CD4-positive, alpha-beta T cell treated with Interleukin-12 subunit alpha and Interleukin-12 subunit beta, for 1 hour (primary cell): ENCODE measurements at places on chromosomes 11 and 22.
A peak's percentile ranks its signal among the peaks of the same experiment; 100 is the strongest.

GRCh38 chr22:20966883-20967696, at the start of gene AIFM3:
Gene AIFM3 (plus strand): TSS chr22:20967255. CDS start chr22:20967945, 690 bp downstream.
- no peak for DNase-seq

- peak; percentile 74 for DNase-seq
Measured at GRCh38 chr11:35012467-35013191, 96.2 kb downstream of the PDHX start.

GRCh38 chr11:99571094-99571493, 550.3 kb downstream of the CNTN5 start:
- DNase-seq: no peak

- no peak for DNase-seq
Measured at GRCh38 chr11:111726301-111726713, 39.9 kb downstream of the PPP2R1B start.

DNA sequence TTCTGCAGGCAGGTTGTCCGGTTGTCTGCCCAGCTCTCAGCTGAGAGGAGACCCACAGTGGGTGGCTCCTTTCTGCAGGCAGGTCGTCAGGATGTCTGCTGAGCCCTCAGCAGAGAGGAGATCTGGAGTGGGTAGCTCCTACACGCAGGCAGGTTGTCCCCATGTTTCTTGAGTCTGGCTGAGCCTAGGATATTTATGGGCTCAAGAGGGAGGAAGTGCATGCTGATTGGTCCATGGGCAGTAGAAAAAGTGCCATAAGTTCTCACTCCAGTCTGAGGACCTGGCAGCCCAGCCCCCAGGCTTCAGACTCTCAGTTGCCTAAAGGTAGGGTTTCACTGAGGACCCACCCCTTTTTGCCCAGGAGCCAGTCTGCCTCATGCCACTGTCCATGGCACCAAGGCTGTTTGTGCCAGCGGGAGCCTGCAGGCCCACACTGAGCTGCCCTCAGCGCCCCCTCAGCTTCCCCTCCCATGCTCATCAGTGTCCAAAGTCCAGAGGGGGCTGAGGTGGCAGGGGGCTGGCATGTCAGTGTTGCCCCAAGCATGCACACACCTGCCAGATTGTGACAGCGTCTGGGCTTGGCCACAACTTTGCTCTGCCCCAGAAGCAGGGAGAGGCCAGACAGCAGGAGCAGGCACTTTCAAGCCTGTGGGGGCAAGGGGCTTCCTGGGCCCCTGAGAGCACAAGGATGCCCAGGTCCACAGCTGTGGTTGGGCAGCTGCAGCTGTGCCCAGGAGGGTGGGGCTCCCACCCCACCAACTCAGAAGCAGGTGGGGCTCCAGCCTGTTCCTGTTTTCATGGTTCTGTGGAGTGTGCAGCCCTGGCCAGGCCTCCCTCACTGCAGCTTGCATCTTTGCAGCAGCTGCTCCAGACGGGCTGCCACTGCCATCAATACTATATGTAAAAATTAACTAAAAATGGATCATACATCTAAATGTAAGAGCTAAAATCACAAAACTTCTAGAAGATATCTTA, 3.8 kb upstream of the RNF141 start:
- no peak for DNase-seq

- peak; percentile 57 for DNase-seq
Measured at GRCh38 chr11:70270877-70271648, 573 bp downstream of the PPFIA1 start.

DNA sequence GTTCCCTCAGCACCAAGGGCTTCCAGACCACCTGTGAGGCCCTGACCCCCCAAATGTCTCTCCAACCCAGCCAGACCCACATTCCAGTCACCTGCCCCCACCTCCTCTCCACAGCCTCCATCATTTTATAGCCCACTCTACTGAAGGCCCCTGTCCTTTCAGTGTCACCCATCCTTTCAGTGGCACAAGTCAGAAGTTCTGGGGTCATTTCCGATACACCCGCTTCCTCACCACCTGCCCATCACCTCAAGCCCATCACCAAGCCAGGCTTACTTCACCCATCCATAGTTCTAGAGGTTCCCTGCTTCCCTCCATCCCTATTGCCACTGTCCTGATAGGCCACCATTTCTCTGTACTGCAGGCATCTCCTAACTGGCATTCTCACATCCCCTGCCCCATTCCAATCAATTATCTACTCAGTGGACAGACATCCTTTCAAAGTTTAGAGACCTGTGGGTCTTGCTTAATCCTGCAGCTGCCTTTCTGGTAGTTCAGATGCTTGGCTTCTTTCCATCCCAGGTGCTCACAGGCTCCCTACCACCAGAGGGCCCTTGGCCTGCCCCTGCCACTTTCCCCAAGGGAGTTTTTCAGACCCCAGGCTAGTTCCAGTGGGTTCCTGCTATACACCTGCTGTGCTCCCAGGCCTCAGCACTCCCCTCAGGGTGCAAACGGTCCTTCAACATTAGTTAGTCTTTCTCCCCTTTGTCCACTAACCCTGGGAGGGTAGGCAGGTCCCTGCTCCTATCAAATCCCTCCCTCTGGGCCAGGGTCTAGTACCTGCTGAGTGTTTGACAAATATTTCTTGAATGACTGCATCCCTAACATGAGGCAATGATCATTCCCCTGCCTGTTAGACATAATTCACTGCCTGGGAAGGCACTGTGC, 7.6 kb downstream of the KCNQ1OT1 start:
- DNase-seq: no peak

DNA sequence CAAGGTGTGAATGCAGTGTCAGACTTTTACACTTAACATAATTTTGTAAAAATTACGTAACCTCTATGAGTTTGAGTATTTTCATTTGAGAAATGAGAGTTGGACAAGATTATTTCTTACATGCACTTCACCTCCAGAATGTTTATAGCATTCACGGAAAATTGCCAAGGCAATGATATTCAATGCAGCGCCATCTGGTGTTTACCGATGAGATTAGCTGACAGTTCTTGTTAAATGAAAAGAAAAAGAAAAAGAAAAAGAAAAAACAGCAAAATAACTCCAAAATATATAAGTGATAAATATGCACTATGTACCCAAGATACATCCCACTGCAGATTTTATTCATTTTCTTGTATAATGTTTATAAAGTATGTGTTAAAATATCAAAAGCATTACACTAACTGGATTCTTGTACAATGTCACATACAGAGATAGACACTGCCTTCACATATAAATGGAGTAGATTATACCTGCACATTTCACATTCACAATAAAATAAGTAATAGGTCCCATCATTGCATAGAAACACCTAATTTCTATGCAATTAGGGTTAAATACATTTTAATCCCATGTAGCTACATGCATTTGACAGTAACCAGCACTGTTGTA, 976.3 kb upstream of the FAT3 start:
- peak; percentile 1 for DNase-seq

GRCh38 chr11:78187366-78188285, 800 bp downstream of the KCTD21 start:
- peak; percentile 66 for DNase-seq

DNA sequence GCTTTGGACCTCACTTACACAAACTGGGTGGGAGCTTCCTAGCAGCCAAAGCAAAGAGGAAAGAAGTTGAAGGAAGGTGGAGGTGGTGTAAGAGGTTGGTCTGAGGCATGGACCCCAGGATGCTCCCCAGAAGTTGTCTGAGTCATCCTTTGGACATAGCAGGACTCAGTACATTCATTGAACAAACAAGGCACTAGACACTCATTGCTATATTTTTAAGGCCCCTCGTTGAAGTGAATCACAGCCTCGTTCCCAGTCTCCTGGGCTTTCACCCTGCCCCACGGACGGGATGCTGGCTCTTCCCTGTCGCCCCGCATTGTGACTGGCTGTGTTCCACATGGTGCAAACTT, 95.9 kb upstream of the FGF3 start:
- DNase-seq: no peak

- peak; percentile 89 for DNase-seq
Measured at GRCh38 chr11:1852877-1853276, at the start of gene LSP1. Gene LSP1 (plus strand): TSS chr11:1853084. CDS start chr11:1853145, 61 bp downstream.

DNA sequence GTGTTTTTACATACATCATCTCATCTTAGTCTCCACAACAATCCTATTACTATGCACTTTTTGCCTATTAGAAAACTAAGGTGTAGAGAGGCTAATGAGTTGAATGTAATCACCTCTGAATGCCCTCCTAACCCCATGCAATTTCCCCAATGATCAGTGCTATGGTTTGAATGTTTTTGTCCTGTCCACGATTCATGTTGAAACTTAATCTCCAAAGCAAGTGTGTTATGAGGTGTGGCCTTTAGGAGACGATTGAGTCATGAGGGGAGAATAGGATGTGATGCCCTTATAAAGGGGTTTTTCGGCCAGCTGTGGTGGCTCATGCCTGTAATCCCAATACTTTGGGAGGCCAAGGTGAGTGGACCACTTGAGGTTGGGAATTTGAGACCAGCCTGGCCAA, 2.0 kb upstream of the CCDC73 start:
- no peak for DNase-seq

- no peak for DNase-seq
Measured at GRCh38 chr11:27060816-27061460, 20.3 kb downstream of the BBOX1 start.

GRCh38 chr11:1438261-1438966, 48.2 kb downstream of the MOB2 start:
- DNase-seq: no peak

DNA sequence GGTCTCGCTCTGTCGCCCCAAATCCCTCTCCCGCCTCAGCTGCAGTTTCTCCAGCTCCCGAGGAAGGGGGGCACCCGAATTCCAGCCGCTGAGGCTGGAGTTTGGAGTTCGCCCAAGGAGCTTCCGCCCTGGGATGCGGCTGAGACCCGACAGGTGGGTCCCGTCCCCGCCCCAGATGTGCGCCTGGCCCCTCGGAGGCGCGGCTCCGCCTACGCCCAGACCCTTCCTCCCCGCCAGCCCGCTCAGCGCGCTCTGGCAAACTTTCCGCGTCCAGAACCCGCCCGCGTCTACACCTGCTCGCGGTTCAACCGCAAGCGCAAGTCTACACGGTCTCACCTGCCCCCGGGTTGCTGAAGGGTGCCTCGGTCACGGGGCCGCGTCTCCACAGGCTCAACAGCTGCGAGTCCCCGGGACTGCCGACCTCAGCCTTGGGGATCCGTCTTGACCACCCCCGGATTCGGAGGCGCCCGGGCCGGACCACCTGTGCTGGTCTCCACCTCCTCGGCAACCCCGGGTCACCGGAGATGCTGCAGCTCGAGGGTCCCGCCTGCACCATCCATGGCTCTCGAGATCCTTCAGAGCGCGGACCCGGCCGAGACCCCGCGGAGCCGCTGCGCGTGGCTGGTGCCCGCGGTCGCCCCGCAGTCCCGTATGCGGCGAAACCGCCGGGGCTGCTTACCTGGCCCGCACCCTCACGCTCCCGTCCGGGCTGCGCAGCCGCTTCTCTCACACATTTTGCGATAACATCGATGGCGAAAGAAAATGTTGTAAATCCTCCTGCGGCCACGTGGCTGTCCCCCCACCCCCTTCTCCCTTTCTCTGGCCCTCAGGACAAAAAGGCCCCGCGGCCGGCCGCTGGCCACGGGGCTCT, 63.6 kb downstream of the NFAM1 start:
- DNase-seq: peak; percentile 40

GRCh38 chr11:118398791-118399559, 2.4 kb upstream of the ATP5MG start:
- DNase-seq: peak; percentile 87

- no peak for DNase-seq
Measured at GRCh38 chr22:46929710-46930204, 167.3 kb downstream of the TBC1D22A start.

DNA sequence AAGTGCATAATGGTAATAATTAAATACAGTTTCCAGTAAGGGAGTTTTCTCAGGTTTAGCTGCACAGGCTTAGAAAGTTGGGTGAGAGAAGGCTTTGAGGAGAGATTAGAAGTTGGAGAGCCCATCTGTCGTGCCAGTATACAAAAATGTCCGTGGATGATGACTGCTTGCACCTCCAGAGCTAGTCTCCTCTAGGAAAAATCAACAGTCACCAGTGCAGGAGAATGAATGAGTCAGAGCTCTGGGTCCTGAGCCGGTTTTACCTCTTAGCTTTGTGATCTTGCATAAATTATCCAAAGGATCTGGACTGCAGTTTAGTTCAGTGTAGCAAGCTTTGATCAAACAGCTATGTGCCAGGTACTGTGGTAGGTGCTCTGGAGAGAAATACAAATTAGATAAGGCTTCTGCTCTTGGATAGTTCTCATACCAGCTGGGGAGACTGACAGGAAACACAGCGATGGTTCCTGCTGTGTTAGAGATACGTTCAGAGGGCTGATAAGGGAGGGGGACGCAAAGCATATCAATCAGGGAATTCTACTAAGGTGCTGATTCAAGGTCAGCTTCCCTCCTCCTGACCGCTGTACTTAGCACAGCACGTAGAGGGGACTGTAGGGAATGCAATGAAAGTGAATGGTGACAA, 125.9 kb downstream of the TEAD1 start:
- no peak for DNase-seq

DNA sequence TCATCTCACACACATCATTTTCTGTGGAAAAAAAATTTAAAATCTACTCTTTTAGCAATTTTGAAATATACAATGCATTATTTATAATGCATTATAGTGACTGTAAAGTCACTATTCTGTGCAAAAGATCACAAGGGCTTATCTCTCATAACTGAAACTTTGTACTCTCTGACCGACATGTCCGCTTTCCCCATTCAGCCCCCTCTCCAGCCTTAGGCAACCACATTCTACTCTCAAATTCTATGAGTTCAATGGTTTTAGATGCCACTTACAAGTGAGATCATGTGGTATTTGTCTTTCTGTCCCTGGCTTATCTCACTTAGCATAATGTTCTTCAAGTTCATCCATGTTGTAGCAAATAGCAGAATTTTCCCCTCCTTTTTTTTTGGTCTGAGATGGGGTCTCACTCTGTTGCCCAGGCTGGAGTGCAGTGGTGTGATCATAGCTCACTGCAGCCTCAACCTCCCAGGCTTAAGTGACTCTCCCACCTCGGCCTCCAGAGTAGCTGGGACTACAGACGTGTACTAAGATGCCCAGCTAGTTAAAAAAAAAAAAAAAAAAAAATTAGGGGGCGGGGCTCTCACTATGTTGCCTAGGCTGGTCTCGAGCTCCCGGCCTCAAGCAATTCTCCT, 44.5 kb downstream of the SYN3 start:
- no peak for DNase-seq

DNA sequence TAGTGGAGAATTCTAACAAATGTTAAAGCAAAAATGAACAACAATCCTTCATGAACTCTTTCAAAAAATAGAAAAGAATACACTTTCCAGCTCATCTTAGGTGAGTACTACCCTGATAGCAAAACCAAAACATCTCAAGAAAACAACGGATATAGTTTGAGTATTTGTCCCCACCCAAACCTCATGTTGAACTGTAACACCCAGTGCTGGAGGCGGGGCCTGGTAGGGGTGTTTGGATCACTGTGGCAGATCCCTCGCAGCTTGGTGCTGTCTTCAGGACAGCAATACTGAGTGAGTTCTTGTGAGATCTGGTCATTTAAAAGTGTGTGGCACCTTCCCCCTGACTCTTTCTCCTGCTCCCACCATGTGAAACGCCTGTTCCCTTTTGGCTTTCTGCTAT, 27.0 kb downstream of the NCAPD3 start:
- peak; percentile 15 for DNase-seq

GRCh38 chr11:24373516-24373915, 123.3 kb upstream of the LUZP2 start:
- no peak for DNase-seq

GRCh38 chr11:111168871-111169270, 76.7 kb upstream of the POU2AF2 start:
- no peak for DNase-seq

GRCh38 chr11:79255965-79256364, 184.9 kb downstream of the TENM4 start:
- no peak for DNase-seq
